Calu3 (cell line): ENCODE measurements at places on chromosomes 4 and X. TPM values are rescaled to one million over a fixed set of nuclear protein-coding genes. Genes with fewer than 3 reads are reported as not detected.

DNA sequence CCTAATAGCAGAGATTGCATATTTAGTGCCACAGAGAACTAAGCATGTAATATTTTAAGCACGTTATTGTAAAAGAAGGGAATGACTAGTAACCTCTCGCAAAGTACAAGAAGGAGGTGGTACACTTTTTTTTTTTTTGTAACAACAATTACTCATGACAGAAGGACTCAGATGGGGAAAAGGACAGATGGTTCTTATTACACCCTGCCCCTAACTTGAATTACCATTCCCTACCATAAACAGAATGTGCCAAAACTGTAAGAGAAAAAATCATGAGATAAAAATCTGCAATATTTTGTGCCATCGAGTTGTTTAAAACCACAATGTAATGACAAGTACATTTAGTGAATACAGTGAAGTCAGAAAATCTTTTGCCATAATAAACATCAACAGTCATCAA, 33.0 kb upstream of the RAPGEF2 start:
- H3K4me1 ChIP-seq, result peaks cover 14% of the 10 kb centered on the region
- H3K27ac ChIP-seq, result no peak overlapping the region
- DNase-seq, result no peak
- H3K36me3 ChIP-seq, result no peaks in the 10 kb centered on the region
- H3K4me3 ChIP-seq, result no peak overlapping the region
- H3K27me3 ChIP-seq, result no peaks in the 10 kb centered on the region

- no peak overlapping the region for H3K27ac ChIP-seq
- H3K4me1 ChIP-seq, result no peaks in the 10 kb centered on the region
- no peaks in the 10 kb centered on the region for H3K27me3 ChIP-seq
- no peak for DNase-seq
- no peak overlapping the region for H3K4me3 ChIP-seq
These were observed 9.0 kb downstream of the HMGB2 start for GRCh38 chr4:173325007-173325736.

- no peak overlapping the region for H3K27ac ChIP-seq
- peaks cover 5% of the 10 kb centered on the region for H3K36me3 ChIP-seq
- no peak overlapping the region for H3K4me3 ChIP-seq
- H3K4me1 ChIP-seq, result peaks cover 24% of the 10 kb centered on the region
These were observed 367.0 kb downstream of the BCOR start for GRCh38 chrX:39730662-39731329.

The ANOS1 gene
- total RNA-seq, result 0.33 and 0.56 TPM in 2 replicates

DNA sequence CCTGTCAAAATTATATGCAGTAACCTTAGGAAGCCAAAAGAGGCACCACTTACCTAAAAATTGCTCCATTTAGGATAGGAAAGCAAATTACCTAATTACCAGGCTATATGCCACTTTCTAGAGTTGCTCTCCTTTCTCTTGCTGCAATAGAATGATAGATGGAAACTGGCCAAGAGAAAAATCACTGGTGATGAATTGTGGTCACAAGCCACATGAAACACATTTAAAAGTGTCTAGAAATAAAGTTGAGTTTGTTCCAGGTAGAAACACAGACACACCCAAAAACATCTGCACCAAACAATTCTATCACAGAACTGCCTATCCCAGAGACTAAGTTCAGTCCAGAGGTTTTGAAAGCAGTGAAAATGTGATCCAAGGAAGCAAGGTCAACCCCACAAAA, 337.7 kb downstream of the PCDH19 start:
- no peak overlapping the region for H3K4me3 ChIP-seq
- no peaks in the 10 kb centered on the region for H3K4me1 ChIP-seq
- H3K27ac ChIP-seq, result no peak overlapping the region
- DNase-seq, result no peak
- H3K27me3 ChIP-seq, result no peaks in the 10 kb centered on the region
- H3K36me3 ChIP-seq, result no peaks in the 10 kb centered on the region

- H3K4me3 ChIP-seq, result no peak overlapping the region
- H3K36me3 ChIP-seq, result no peaks in the 10 kb centered on the region
- peak overlapping the region; percentile 37 for H3K27ac ChIP-seq
- no peaks in the 10 kb centered on the region for H3K27me3 ChIP-seq
These were observed 59.1 kb downstream of the MRPL1 start for GRCh38 chr4:77921701-77922100.

DNA sequence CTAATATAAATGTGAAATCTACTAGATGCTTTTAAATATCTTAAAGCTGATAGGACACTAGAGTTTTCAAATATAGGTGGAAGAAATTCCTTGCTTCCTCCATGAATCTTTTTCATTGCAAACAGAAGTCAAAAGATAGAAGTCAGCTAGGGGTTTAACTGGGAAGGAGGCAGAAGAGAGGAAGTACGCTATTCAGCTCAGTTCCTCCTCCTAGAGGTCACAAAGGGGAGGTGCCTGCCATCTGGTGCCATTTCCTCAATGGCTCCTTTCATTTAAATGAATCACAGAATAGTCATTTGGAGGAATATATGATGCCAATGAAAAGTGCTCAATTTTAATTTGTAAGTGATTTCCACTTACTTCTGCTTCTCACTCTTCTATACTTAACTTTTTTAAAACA, 8.5 kb downstream of the COL25A1 start:
- DNase-seq, result peak; percentile 2
- no peak overlapping the region for H3K4me3 ChIP-seq
- H3K27ac ChIP-seq, result no peak overlapping the region
- no peaks in the 10 kb centered on the region for H3K27me3 ChIP-seq
- H3K36me3 ChIP-seq, result no peaks in the 10 kb centered on the region

GRCh38 chr4:90189946-90190345, 62.8 kb downstream of the CCSER1 start:
- no peaks in the 10 kb centered on the region for H3K36me3 ChIP-seq
- no peak overlapping the region for H3K4me3 ChIP-seq
- H3K27me3 ChIP-seq, result no peaks in the 10 kb centered on the region

The HSFX4 gene
- total RNA-seq, result not detected in 2 replicates

- H3K27ac ChIP-seq, result no peak overlapping the region
- no peak for DNase-seq
- no peaks in the 10 kb centered on the region for H3K27me3 ChIP-seq
- H3K4me1 ChIP-seq, result no peaks in the 10 kb centered on the region
- no peaks in the 10 kb centered on the region for H3K36me3 ChIP-seq
- no peak overlapping the region for H3K4me3 ChIP-seq
These were observed 58.2 kb downstream of the CXXC4 start for GRCh38 chr4:104436542-104436941.

- no peak overlapping the region for H3K4me3 ChIP-seq
- H3K27me3 ChIP-seq, result no peaks in the 10 kb centered on the region
- H3K4me1 ChIP-seq, result no peaks in the 10 kb centered on the region
- no peak for DNase-seq
- no peak overlapping the region for H3K27ac ChIP-seq
These were observed 28.7 kb downstream of the RAB28 start for GRCh38 chr4:13455411-13455810.

The CFP gene
- total RNA-seq, result 1.2 and 1.4 TPM in 2 replicates

GRCh38 chrX:30831082-30831481, 58.0 kb downstream of the TAB3 start:
- H3K4me3 ChIP-seq, result no peak overlapping the region
- H3K27me3 ChIP-seq, result no peaks in the 10 kb centered on the region
- peaks cover 4% of the 10 kb centered on the region for H3K36me3 ChIP-seq
- H3K4me1 ChIP-seq, result no peaks in the 10 kb centered on the region
- H3K27ac ChIP-seq, result no peak overlapping the region
- no peak for DNase-seq

The CNOT6L gene
- 27.1 and 29.7 TPM in 2 replicates for total RNA-seq

DNA sequence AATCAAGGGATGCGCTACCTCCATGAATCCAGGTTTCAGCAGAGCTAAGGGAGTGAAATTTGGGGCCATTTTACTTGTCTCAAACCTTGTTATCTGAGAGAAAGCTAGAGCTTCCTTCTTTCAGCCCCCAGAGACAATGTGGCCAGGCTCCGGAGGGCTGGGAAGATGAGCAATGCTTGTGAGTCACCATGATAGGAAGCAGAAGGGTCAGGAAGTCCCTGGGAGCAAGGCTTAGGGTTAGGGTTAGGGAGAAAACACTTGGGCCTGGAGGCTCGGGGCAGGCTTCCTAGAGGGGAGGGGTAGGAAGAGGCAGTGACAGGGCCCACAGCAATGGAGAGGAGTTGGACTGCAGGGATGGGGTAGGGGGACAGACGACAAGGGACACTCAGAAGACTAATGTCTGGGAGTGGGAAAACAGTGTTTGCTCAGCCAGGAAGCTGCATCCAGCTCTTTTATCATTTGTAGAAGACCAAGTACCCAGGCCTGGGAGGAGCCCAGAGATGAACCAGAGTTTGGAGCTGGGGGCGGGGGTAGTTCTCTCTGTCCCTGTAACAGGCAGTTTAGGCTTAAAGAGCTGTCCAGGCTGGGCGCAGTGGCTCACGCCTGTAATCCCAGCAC, 16.4 kb upstream of the PORCN start:
- DNase-seq, result no peak
- H3K27ac ChIP-seq, result no peak overlapping the region
- peaks cover 24% of the 10 kb centered on the region for H3K4me1 ChIP-seq
- H3K27me3 ChIP-seq, result no peaks in the 10 kb centered on the region

- peak; percentile 44 for DNase-seq
- H3K27me3 ChIP-seq, result no peaks in the 10 kb centered on the region
- H3K27ac ChIP-seq, result no peak overlapping the region
- H3K4me3 ChIP-seq, result no peak overlapping the region
These were observed 337.7 kb downstream of the BMPR1B start for GRCh38 chr4:95095348-95095974.

DNA sequence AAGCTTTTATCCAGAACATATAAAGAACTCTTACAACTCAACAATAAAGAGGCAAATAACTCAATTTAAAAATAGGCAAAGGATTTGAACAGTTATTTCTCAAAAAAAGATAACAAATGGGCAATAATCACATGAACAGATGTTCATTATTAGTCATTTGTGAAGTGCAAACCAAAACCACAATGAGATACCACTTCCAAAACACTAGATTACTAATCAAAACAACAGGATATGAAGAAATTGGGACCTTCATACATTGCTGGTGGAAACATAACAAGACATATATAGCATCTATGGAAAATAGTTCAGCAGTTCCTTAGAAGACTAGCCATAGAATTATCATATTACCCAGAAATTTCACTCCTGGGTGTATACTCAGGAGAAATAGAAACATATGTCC, 224.6 kb downstream of the FBXO8 start:
- H3K36me3 ChIP-seq, result no peaks in the 10 kb centered on the region
- no peaks in the 10 kb centered on the region for H3K27me3 ChIP-seq
- no peak for DNase-seq
- no peaks in the 10 kb centered on the region for H3K4me1 ChIP-seq
- H3K27ac ChIP-seq, result no peak overlapping the region

DNA sequence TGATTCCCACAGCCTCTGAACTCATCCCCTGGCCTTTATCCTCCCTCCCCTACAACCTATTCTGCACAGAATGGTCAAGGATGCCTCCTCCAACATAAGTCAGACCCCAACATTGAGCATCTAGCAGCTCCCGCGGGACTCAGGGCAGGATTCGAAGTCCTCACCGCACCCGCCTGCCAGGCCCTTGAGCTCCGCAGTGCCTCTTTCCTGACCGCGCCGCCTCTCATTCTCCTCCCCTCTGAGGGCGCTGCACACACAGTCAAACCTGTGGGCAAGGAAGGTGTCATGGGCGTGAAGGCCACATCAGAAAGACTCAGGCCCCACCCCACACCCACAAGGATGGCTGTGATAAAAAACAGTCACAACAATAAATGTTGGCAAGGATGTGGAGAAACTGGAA, 84.1 kb downstream of the CPZ start:
- no peak overlapping the region for H3K4me3 ChIP-seq
- DNase-seq, result no peak
- no peaks in the 10 kb centered on the region for H3K4me1 ChIP-seq
- H3K36me3 ChIP-seq, result no peaks in the 10 kb centered on the region
- H3K27me3 ChIP-seq, result peaks cover 52% of the 10 kb centered on the region
- no peak overlapping the region for H3K27ac ChIP-seq

The EOLA2 gene
- total RNA-seq, result 41.2 and 47.3 TPM in 2 replicates

GRCh38 chr4:138499627-138500026, 257.5 kb upstream of the SLC7A11 start:
- H3K36me3 ChIP-seq, result no peaks in the 10 kb centered on the region
- peaks cover 8% of the 10 kb centered on the region for H3K4me1 ChIP-seq
- no peaks in the 10 kb centered on the region for H3K27me3 ChIP-seq
- H3K4me3 ChIP-seq, result no peak overlapping the region
